Activated T-cell treated with anti-CD3 and anti-CD28 coated beads for 24 hours (primary cell): ENCODE measurements at places on chromosomes 4 and X.

- no peak for DNase-seq
Measured at GRCh38 chr4:39054497-39054896, 7.5 kb upstream of the KLHL5 start.

DNA sequence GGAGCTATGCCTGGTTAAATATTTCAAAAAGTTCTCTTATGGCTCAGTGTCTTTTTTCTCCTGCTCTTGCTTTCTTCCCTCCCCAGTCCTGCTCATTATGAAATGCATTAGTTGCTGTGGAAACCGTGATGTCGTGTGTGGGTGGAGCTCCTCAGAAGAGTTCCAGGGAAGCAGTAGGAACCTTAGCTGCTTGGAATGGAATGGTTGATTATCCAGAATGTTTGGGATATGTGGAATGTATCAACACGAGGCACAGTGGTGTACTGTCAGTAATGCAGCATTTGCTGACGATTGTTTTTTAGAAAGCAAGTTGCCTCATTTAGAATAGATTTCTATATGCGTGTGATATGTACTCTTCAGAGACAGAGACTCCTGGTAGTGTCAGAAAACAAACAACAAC lies 333.2 kb downstream of the ARHGAP10 start:
- no peak for DNase-seq

DNA sequence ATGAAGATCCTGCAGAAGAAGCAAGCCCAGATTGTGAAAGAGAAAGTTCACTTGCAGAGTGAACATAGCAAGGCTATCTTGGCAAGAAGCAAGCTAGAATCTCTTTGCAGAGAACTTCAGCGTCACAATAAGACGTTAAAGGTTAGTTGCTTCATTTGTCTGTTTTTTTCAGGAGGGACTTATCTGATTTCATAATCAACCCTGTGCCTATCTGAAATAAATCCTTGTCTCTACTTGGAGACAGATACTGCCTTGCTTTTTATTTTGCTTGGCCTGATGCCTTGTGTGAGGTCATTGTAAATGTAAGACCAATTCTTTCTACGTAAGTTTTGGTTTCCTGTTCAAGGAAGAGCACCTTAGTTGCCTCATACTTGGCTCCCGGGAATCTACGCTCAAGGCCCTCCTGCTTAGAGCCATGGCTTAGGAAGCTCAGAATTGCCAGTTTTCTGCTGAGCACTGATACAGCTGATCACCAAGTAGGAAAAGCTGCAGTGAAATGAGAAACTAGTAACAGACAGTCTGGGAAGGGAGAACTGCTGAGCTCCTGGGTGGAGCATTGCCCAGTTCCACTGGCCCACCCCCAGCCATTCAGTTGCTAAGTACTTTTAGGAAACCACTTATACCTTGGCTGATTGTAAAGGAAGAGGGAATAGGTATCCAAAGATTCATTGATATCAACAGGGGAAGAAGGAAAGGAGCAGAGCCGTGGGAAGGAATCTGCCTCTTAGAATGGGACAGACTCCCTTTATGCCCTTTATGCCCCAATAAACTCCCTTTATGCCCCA lies 41.8 kb downstream of the RBBP7 start:
- no peak for DNase-seq

DNA sequence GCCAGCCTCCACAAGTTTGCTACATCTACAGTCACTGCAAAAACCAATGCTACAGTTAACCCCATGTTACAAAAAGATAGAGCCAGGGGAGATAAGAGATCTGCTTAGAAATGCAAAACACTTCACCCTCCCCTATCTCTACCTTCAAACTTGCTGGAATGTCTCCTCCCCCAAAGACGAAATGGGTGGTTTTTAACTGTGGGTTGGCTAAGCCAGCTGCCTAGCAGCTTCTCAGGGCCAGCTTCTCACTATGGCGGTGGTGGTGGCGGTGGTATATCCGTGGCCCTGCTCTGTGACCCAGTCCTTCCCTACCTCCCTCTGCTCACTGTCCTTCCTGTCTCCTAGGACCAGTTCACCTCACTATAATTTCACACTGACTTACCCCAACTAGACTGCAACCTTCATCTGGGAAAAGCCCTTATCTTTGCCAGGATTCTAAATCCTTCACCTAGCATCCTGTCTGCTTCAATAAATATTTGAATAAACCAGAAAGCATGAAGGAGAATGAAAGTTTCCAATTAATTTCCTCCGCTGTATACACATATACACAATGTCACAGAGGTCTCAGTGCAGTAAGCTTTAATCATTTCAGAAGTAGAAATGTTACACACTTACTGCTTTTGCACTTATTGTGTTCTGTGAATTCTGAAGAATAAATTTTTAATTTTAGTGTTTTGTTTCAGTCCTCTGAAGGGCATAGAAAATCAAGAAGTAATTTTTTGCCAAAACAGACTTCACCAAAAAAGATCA lies 46.3 kb downstream of the SH3KBP1 start:
- no peak for DNase-seq

DNA sequence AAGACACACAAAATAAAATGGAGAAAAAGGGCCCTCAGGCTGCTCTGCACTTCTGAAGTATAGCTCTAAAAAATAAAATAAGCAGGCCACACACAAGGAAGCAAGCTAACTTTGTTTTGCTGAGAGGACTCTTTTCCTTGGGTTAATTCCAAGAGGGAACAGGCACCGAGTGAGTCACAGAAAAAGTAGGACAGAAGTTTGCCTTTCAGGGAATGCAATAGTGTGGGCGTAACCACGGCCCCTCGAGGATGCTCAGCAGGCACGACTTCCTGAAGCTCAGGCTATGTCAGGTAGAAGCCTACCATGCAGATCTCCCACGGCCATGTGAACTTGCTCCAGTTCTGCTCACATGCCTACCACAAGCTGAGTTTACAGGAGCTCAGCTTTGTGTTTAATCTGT lies 22.1 kb downstream of the PPP1R2C start:
- DNase-seq = no peak

DNA sequence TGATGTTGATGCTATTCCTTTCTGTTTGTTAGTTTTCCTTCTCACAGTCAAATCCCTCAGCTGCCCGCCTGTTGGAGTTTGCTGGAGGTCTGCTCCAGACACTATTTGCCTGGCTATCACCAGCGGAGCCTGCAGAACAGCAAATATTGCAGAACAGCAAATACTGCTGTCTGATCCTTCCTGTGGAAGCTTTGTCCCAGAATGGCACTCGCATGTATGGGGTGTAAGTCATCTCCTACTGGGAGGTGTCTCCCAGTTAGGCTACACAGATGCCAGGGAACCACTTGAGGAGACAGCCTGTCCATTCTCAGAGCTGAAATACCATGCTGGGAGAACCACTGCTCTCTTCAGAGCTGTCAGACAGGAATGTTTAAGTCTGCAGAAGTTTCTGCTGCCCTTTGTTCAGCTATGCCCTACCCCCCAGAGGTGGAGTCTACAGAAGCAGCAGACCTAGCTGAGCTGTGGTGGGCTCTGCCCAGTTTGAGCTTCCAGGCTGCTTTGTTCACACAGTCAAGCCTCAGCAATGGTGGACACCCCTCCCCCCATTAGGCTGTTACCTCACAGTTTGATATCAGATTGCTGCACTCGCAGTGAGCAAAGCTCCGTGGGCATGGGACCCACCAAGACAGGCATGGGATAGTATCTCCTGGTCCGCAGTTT lies 74.9 kb downstream of the SPIN3 start:
- DNase-seq = no peak

DNA sequence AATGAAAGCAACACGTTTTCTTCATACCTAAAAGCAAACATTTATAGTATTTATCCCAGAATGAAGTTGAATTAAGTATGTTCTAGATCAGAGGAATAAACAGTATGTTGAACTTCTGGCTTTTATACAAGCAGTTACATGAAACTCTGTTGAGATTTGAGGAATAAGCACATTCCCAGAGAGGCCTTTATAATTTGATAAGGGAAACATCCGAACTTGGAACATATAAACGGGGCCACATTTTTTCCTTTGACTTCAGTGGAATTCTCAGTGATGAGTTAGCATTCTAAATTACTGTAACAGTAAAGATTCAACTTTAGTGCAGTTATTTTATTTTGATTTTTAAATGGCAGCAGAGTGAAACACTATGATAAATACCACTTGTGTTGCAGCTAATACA lies 119.5 kb downstream of the GLRA3 start:
- DNase-seq = no peak

DNA sequence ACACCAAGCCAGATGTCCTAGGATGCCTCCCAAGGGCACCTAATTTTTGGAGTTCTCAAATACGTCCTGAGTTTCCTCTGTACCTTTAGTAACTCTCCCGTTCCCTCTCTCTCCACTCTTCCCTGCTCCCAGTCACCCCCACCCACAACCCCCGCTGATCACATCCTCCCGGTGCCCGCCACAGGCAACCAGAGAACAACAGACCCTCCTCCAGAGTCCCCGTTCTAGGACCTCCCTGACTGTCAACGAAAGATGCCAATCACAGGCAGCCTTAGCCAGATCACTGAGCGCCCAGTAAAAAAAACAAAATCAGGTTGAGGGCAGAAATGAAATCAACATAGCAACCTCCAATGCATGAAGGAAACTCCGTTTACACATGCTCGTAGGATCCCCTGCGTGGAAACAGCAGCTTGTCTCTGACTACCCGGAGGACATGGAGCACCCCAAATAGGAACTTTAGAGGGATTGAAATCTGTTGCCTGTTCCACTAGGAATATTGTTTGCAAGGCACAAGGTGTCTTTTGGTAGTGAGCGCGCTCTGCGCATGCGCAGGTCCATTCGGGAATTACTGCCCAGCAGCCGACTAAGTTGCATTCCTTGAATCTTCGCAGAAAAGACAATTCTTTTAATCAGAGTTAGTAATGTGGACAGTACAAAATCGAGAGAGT lies at the start of gene GABRB1:
Gene GABRB1 (plus strand): TSS at position 557 of the 668 bp plus-strand sequence.
- no peak for DNase-seq

GRCh38 chr4:52112411-52112810 lies 61.3 kb downstream of the SPATA18 start:
- no peak for DNase-seq

GRCh38 chrX:7280520-7280919 lies 132.6 kb upstream of the PUDP start:
- DNase-seq = no peak
